HT-29 (cell line): ENCODE measurements at places on chromosomes 1 and 21. TPM values are rescaled to one million over a fixed set of nuclear protein-coding genes. Genes with fewer than 3 reads are reported as not detected.

The CDK18 gene
- total RNA-seq = 22.2 and 27.6 TPM in 2 replicates

The FAM72B gene
- 1.0 and 1.7 TPM in 2 replicates for total RNA-seq

The CCDC185 gene
- not detected in 2 replicates for total RNA-seq

The FAM78B gene
- not detected in 2 replicates for total RNA-seq

The TTC22 gene
- total RNA-seq = 26.7 and 27.6 TPM in 2 replicates

The S100A2 gene
- total RNA-seq = 17.9 and 26.4 TPM in 2 replicates

The UTS2 gene
- not detected in 2 replicates for total RNA-seq

The PIGR gene
- 1.4 and 1.5 TPM in 2 replicates for total RNA-seq

The KRTAP11-1 gene
- total RNA-seq = not detected in 2 replicates

The RPTN gene
- total RNA-seq = not detected in 2 replicates

The HSD3B2 gene
- total RNA-seq = not detected in 2 replicates

The TOR3A gene
- total RNA-seq = 36.9 and 41.8 TPM in 2 replicates

The SMG5 gene
- 135 and 146 TPM in 2 replicates for total RNA-seq

The B3GALT6 gene
- total RNA-seq = 84.2 and 87.7 TPM in 2 replicates

The ADAM30 gene
- total RNA-seq = not detected in 2 replicates

The PLA2G2D gene
- total RNA-seq = not detected in 2 replicates

The ACKR1 gene
- not detected in 2 replicates for total RNA-seq

The TNNT2 gene
- 0.13 and 0.46 TPM in 2 replicates for total RNA-seq

The KLHDC9 gene
- 3.8 and 5.5 TPM in 2 replicates for total RNA-seq

The RBP7 gene
- total RNA-seq = not detected in 2 replicates

The SPRR2G gene
- not detected in 2 replicates for total RNA-seq

The GBP6 gene
- not detected in 2 replicates for total RNA-seq

The KLF17 gene
- not detected in 2 replicates for total RNA-seq

The INSRR gene
- 0.03 TPM in 1 of 2 replicates, not detected in the other for total RNA-seq

The SPRR1A gene
- total RNA-seq = not detected in 2 replicates

The HUNK gene
- total RNA-seq = not detected in 2 replicates

The SPATA45 gene
- not detected in 2 replicates for total RNA-seq

The CLCA1 gene
- not detected in 2 replicates for total RNA-seq

The OR2T29 gene
- total RNA-seq = not detected in 2 replicates

The SERPINC1 gene
- not detected in 2 replicates for total RNA-seq

The HSPA6 gene
- total RNA-seq = 0.70 and 1.1 TPM in 2 replicates

The MYCL gene
- total RNA-seq = 11.6 and 12.4 TPM in 2 replicates

The CFAP74 gene
- total RNA-seq = not detected in 2 replicates

The DNM3 gene
- total RNA-seq = 1.0 and 1.3 TPM in 2 replicates

The ASPM gene
- 23.0 and 23.5 TPM in 2 replicates for total RNA-seq

The RORC gene
- total RNA-seq = 0.33 and 1.1 TPM in 2 replicates
